Stimulated activated CD4-positive, alpha-beta T cell treated with anti-CD3 and anti-CD28 coated beads, Interleukin-12 subunit alpha, Interleukin-12 subunit beta, amount 100 ng/mL, for 48 hours (primary cell): ENCODE measurements at places on chromosomes 16 and 17.

DNA sequence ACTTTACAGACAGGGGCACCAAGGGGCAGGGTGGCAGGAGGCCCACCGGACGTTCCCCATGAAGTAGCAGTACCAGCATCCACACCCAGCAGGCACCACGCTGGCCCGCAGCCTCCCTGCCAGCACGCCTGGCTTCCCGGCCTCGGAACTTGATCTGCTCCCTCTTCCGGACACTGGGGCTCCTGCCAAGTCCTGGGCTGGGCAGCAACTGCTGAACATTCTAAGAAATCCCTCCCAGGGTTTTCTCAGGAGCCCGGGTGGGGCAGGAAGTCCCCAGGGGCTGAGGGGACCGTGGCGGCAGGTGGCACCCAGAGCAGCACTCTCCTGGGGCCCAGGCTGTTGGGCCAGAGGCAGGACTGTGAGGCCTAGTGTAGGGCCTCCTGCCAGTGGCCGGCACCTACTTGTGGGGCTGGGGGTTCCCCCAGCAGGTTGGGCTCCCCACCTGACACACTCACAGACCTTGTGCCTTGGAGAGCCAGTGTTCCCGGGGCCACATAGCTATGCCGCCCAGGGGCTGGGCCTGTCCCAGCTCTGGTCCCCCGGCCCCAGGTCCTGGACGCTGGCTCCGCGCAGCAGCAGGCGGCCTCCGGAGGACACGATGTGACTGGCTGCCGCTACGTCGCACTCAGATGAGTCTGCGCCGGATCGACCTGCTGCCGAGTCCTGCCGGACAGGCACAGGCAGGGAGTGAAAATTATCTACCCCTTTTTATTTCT lies 86.2 kb upstream of the CBX4 start:
- DNase-seq, result no peak

- DNase-seq, result no peak
These were observed 102.1 kb upstream of the SIAH1 start for GRCh38 chr16:48487287-48487686.

DNA sequence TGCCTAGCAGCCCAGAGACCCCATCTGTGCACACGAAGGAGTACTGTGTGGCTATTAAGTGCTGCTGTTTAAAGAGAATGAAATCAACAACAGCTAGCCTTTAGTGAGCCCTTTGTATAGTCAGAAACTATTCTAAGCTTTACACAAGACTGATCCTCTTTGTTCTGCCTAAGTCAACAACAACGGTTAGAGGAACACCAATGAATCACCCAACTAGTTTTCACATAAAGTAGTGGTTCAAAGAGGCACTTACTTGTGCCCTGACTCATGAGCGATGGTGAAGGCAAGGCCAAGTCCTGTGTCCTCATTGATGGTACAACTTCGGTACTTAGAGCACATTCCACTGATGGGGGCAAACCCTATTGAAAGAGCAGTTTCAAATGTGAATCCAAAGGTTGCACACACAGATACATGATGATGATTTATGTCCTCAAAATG lies 75.8 kb downstream of the ADAMTS18 start:
- DNase-seq, result no peak

DNA sequence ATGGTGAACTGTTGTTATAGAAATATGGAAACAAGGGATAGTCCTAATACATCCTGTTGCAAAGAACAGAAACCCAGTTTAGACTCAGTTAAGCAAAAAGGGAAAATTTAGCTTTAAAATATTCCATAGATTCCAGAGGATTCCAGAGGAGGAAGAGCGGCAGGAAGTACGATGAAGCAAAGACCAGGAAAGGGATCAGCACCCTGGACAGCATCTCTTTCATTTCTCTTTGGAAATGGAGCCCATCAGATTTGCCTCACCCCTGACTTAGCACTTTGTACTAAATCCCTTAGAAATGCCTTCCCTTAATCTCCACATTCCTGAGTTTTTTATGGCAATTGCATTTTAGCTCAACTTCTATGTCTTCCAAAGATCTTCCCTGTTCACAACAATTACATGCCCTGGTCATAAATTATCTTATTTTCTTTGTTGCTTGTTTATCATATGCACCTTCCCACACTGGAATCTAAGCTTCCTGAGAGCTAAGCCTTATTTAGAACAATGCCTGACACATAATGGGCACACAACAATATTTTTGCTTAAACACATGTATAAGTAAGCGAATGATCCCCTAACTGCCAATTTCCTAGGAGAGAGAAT lies 150.0 kb upstream of the RBFOX1 start:
- no peak for DNase-seq
